ENCODE measurements at places on chromosomes 4 and X.

GRCh38 chr4:83418211-83418610 lies 37.4 kb downstream of the HELQ start:
- ATAC-seq, result no peak

DNA sequence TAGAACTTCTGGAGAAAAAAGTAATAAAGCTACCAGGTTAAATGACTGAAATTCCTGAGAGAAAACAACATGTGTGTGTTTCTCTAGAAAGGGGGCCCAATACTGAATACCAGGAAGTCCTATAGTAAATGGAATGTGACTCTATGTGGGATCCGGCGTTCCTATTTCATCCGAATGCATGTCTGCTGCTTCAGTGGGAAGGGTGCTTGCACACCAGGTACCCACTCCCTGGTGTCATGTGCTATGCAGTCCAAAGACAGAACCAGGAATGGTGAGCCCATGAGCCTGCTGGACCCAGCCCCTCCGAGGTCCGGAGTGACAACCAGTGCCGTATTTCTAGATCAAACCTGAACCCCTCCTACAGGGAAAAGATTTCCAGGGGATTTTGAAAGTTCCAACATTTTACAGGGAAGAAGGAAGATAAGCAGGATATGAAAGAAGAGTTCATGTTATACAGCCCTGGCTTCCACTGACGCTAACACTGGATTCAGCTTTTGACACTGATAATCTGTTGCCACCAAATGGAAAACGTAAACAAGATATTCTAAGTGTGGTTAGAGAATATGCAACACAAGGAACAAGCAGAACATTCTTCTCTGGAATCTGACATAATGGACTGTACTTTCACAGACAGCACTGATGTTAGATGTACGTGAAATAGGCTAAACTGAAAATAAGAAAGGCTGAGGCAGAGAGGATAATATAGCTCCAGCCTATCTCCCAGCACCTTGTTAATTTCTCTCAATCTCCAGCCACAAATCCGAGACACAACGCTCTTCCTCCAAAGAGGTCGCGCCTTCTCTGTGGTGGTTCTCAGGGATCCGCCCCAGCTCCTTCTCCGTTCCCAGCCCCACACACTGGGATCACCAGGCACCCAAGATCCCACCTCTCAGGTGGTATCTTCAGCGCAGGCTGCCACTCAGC lies 725 bp upstream of the CXCL1 start:
- ATAC-seq, result peak; percentile 53

DNA sequence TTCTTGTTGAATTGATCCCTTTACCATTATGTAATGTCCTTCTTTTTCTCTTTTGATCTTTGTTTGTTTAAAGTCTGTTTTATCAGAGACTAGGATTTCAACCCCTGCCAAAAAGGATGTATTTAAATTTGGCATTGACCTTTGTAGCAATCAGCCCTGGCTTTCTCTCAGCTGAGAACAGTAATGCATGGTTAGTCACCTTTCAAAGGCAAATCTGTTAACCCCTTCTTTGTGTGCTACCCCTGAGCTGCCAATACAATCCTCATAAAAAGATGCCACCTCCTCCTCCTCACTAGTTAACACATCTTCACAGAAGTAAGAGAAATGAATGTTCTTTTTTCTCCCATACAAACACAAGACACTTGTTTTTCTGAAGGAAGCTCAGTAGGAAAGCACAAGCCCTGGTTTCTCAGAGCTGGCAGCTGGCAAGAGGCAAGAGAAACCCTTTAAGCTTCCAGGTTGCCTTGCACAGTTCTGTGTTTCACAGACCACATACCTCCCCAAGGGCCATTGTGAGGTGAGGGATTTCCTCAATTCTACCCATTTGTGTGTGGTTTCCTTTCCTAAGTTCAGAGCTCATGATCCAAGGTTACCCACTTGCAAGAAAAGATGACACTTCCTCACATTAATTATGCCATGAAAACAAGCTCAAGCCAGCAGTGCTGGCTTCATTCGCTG lies 122.6 kb downstream of the RCHY1 start:
- ATAC-seq, result no peak

- ATAC-seq, result no peak
These were observed 604.9 kb upstream of the ZFP42 start for GRCh38 chr4:187390646-187391045.

DNA sequence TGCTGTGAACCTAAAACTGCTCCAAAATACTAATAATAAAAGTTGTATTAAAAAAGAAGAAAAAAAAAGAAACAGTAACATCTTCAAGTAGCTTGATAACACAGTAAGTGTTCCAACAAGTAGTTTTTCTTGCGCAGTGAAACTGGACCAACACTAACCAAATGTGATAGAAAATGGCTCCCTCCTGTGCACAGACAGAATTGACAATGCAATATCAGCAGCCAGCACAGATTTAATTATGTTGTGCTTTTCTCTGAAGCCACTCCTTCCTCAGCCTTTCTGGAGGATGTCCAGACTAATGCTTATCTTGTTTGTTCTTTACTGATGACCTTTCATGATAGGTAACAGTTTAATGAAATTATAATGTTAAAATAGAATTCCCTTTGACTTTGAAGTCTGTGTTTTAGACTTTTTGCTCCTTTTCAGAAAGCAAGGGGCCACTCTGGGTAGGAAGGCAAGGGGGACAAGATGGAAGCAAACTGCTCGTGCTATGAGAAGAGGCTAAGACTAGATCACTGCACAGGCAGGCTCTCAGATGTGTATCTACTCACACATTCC lies 147.1 kb upstream of the RPL34 start:
- ATAC-seq, result no peak

DNA sequence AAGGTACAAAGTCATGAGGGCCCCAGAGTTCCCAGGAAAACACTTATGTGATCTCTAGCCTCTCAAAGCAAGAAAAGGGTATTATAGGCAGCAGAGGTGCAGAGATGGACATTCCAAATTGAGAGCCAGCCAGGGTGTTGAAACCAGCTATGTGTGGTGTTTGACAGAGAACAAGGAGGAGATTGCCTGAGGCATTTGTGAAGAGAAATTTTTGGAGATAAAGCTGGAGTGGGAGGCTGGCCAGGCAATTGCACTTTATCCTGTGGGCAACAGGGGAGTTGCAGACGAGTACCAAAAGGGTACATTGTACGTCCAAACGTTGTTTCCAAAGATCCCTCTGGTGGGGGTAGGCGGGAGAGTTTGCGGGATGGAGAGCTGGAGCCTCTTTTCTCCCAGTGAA lies 2.5 kb upstream of the GABRE start:
- no peak for ATAC-seq

DNA sequence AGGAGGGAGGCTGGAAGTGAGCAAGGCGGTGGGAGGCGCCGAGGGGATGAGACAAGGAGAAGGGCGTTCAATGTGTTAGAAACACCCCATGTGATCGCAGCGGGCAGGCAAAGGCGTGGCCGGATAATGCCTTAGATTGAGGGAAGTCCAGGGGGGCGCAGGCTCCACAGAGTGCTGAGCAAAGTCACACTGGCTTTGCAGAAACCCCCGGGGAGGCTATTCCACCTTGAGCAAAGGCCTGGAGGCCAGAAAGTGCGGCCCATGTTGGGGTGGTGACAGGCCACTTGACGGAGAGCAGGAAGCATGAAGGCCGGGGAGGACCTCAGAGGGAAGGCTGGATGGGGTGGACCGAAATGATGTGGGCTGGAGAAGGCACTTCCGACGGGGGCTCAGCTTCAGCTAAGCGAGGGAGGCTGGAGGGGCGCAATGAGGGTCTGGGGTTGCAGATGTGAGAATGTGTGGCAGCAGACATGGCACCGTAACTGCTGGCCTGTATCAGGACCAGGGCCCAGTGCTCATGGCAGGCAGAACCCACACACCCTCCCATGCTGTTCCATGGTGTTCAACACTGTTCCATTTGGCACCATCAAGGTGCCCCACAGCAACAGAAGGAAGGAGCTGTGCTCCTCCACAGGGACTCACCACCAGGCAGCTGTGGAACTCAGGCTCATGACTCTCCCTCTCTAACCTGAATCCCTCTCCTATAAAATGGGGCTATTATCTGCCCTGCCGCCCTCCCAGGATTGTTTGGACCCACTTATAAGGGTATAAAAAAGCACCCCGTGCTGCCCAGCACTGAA lies 50.3 kb downstream of the HMX1 start:
- no peak for ATAC-seq

DNA sequence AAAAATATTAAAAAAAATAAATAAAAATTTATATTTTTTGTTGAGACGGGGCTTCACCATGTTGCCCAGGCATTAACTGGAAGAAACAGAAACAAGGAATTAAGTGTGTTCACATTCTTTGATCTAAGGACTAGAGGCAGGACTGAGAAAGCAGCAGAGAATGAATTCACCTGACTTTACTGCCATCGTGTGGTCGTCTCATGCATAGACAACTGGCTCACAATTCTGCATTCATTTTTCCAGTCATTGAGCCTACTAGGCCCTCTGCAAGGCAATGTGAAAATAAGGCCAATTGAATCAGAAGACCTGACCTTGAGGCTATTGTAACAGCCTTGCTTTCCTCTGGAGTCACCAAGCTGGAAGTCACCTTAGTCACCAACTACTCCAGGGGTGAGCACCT lies 37.4 kb downstream of the LHFPL1 start:
- ATAC-seq, result peak; percentile 99

DNA sequence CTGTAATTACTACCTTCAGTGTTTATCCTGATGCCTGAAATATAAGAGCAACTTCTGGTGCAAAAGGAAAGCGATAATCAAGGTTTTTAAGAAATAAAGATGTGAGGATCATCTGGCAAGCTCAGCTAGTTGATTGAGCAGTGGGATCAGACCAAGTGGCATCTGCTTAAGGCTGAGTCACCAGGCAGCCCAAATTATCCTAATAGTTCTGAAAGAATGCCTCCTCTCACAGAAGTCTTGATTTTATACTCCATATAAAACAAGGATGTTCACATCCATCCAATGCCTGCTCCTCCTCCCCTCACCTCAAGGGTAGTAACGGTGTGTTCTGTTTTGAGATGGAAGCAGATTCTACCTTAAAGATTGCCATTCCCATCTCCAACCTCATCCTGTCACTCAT lies 134.5 kb upstream of the RASGEF1B start:
- ATAC-seq, result no peak

DNA sequence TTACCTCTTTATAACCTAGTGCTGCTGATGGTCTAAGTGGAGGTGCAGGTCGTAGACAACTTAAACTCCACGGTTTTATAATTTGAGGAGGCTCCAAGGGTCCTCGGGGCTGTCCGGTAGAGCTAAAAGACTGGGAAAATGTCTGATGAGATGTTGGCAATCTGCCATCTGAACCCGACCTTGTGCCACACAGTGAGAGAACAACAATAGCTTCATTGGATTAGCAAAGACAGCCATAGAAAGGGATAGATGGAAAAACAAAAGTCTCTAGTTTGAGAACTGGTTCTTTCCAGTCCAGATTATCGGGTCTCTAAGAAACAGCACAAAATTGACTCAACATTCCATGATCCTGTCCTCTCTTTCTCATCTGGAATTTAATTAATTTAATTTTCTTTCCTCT lies 31.6 kb downstream of the CD40LG start:
- no peak for ATAC-seq

- ATAC-seq, result no peak
These were observed 23.1 kb upstream of the LRAT start for GRCh38 chr4:154720618-154721267.

GRCh38 chr4:168124008-168124641 lies 31.8 kb downstream of the ANXA10 start:
- peak; percentile 95 for ATAC-seq

DNA sequence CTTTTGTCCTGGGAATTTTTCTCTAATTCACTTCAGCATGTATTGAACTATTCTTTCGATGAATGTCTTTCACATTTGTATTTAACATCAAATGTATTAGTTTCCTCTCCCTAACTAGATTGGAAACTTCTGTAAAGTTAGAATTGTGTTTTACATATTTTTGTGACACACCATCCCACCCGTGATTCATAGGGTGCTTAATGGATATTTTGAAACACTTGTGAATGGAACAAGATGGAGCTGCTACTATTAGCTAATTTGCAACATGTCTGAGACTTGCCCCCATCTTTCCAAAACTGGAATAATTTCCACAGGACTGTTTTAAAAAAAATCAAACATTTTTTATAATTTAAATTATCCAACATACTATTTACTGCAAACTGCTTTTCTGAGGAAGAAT lies 30.2 kb upstream of the GNPDA2 start:
- no peak for ATAC-seq

GRCh38 chr4:103482893-103483292 lies 236.9 kb downstream of the TACR3 start:
- ATAC-seq, result no peak

- ATAC-seq, result no peak
These were observed 21.2 kb downstream of the LRP2BP start for GRCh38 chr4:185374573-185374972.

DNA sequence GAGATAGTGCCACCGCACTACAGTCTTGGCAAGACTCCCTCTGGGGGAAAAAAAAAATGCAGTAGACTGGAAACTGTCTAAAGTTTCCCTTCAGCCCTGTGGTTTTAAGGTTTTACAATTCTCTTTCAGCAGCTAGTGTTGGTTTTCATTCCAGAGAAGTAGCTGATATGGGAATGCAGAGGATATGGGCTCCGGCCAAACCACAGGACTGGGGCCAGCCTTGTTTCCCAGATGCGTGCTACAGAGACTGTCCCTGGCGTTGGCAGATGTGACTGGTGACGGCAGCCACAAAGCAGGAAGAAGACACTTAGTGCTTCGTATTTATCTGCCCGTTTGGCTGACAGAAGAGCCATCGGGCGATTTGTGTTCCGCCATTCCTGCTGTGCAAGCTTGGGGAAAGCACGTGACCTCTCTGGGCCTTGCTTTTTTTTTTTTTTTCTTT lies 43.2 kb downstream of the ZBTB49 start:
- peak; percentile 49 for ATAC-seq

GRCh38 chrX:56025872-56026571 lies 206.1 kb upstream of the KLF8 start:
- no peak for ATAC-seq

GRCh38 chrX:78545233-78545632 lies 113.9 kb downstream of the RTL3 start:
- no peak for ATAC-seq

DNA sequence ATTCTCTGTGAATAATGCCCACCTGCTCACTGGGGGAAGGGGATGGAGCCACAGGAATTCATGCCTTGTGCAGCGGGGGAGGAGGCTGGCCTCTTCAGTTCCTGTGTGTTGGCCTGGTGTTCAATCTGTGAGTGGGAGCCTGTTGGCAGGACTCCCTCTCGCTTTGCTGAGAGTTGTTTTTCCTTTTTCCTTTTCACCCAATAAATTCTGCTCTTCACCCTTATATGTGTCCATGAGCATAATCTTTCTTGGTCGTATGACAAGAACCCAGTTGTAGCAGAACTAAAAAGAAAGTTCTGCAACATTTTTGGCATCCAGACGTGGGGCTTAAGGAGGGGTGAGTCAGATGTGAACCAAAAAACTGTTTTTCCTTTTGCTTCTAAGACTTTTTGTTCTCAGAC lies 235.2 kb upstream of the HDX start:
- no peak for ATAC-seq

- no peak for ATAC-seq
These were observed 66.7 kb downstream of the STAG2 start for GRCh38 chrX:124028182-124028581.

- no peak for ATAC-seq
These were observed 2.9 kb upstream of the KCND1 start for GRCh38 chrX:48974574-48974973.

GRCh38 chrX:41338436-41338835 lies 4.5 kb downstream of the DDX3X start:
- no peak for ATAC-seq

GRCh38 chr4:44965435-44966095 lies 239.2 kb upstream of the GNPDA2 start:
- ATAC-seq, result no peak
